CD4-positive, alpha-beta memory T cell (primary cell): ENCODE measurements at places on chromosomes 2 and 18.

DNA sequence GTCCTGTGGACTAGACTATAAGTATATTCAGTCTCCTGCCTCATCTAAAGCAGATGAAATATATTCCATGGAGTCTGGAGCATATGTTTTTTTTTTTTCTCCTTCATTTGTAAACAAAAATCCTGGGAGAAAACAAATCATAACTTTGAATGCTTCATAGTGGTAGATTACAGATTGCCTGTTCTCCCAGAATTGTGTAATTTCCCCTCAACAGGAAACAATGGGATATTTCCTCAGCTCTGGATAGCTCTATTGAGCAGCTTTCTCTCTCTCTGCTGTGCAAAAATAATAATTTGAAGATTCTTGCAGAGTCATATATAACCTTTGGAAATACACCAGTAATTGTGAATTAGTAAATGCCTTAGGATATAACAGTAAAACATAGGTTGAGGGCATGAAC lies 1406.6 kb upstream of the ACVR2A start:
- DNase-seq: no peak

- no peak for DNase-seq
These were observed 36.3 kb upstream of the CHRNA1 start for GRCh38 chr2:174800436-174801205.

GRCh38 chr2:9749546-9750223 lies 93.6 kb upstream of the TAF1B start:
- no peak for DNase-seq

DNA sequence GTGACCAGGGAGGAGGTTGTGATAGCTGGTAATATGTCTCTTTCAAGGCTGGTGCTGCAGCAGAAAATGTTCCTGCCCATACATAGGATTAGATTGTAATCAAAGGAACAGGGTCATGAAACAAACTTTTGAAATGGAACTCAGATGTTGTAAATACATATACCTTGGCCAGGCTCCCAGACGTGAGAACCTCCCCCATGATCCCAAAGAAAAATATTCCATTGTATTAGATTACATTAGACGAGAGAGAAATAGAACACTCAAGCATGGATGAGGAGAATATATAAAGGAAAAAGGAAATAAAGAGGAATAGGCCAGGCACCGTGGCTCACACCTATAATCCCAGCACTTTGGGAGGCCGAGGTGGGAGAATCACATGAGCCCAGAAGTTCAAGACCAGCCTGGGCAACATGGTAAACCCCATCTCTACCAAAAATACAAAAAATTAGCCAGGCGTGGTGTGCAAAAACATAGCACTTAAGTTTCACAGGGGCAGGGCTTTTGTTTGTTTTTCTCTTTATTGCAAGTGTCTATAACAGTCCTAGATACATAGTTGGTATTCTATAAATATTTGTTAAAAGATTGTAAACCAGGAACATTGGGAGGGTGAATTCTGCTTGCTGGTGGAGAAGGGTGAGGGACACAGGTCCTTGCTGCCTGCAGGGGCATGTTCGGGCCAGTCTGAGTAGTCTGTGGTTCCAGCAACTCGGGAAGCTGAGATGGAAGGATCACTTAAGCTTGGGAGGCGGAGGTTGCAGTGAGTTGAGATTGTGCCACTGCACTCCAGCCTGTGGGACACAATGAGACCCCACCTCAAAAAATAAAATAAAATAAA lies 52.8 kb downstream of the RPL37A start:
- no peak for DNase-seq

GRCh38 chr2:74347742-74348141 lies 4.5 kb upstream of the SLC4A5 start:
- no peak for DNase-seq

DNA sequence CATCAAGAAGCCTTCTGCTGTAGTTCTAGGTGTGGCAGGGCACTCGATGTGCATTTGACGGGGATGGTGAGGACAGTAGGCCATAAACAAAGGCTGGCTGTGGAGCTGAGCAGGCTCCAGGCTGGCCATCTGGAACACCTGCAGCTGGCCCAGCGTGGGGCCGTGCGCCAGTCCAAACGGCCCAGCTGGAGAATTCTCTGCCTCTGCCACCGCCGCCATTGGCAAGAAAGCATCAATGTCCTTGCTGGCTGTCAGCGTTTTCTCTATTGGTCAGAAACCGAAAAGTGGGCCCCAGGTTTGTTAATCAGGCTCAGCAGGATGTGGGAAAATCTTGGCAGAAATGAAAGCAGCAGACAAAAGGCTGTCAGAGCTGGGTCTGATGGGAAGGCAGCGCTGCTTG lies 24.0 kb upstream of the CTIF start:
- no peak for DNase-seq

GRCh38 chr2:119544075-119544938 lies at the start of gene CFAP221:
Gene CFAP221 (plus strand): TSS chr2:119544449. CDS start chr2:119546132, 1,683 bp downstream.
- no peak for DNase-seq
